ENCODE measurements at places on chromosomes 5 and 9.

GRCh38 chr9:8800196-8800595, 1000.6 kb upstream of the DMAC1 start:
- no peak for DNase-seq

DNA sequence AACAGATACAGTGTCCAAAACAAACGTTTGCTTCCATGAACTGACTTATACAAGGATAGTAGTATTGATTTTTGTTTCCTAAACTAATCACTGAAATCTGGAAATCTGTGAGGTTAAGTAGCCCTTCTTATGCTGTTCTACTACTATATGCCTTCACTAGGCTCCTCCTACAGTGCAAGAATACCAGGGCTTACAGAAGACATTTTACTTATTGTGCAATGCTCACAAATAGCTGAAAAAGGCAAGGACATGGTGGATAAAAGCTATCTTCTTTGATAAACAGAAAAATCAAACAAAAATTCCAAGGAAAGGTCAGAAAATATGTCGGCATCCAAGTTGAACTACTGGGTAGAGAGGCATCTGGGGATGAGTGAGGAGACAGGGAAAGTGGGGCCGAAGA, 61.9 kb downstream of the OXCT1 start:
- no peak for DNase-seq

DNA sequence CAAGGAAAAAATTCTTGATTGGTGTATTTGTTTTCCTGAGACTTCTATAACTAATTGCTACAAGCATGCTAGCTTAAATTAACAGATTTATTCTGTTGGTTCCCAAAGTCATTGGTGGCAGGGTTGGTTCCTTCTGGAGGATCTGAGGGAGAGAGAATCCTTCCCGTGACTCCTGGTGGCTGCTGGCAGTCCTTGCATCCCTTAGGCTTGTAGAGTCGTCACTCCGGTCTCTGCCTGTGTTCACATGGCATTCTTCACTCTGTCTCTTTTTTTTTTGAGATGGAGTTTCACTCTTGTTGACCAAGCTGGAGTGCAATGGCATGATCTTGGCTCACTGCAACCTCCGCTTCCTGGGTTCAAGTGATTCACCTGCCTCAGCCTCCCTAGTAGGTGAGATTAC, 5.3 kb downstream of the CDK9 start:
- DNase-seq, result no peak

- DNase-seq, result no peak
These were observed 198.6 kb upstream of the DAB2 start for GRCh38 chr5:39623291-39623865.

DNA sequence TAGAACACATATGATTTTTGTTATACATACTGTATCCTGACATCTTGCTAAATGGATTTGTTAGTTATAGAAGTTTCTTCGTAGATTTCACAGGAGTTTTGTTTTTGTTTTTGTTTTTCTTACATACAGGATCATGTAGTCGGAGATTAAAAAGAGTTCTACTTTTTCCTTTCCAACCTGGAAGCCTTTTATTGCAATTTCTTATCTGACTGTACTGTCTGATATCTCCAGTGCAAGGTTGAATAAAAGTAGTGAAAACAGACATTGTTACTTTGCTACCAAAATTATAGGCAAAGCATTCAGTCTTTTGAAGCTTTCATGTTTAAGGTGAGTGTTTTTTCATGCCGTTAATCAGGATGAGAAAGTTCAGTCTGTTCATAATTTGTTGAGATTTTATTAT, 117.4 kb upstream of the PRSS3 start:
- no peak for DNase-seq

DNA sequence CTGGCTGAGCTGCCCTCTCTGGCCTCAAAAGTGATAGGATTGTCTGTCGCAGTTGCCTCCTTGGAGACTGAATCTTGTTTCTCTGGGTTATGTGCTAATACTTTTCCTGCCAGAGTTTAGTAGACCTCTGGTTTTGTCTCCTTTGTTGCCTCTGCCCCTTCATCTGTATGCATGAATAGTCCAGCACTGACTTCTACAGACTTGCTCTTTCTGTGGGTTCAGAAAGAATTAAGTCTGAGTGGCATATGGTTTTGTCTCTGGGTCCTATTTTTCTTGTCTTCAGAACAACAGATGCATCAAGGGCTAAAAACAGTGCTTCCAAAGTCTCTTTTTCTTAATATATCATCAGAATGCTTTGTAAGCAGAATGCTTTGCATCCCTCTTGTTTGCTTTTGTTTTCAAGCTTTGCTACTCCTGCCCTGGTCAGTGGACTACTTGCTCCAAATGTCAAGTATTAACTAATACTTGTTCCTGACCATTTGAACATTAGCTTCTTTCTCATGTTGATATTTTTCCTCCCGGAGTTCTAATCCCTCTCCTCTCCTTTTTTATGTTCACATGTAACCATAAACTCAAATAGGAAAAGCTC, 131.7 kb downstream of the UNC13B start:
- DNase-seq, result no peak

DNA sequence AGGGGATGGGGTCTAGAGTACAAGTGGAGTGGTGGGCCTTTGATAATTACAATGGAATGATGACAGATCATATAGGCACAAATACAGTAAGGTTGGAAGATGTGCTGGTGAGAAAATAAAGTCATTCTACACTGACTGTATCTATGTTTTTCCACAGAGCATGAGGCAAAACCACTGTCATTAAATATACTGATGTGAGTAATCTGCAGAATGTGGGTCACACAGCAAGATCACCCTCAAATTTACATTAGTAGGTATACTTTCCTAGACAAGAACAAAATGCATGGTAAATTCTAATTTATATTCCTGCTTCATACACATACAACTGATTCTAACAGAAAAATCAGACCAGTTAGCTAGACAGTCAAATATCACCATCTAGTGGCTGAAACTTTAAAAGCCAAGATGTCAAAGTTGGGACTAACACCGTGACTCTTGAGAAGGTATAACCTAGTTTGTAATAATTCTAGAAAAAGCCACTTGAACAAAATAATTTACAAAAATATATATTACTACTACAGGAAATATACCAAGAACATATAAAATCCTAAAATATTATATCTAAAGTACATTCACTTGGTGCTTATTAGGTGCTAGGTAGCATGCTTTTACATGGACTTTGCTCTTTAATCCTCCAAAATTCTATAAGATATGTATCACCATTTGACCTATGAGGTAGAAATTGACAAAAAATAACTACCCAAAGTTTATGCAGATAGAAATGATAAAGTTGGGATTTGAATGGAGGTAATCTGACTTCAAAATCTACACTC, 19.5 kb downstream of the TTC33 start:
- peak; percentile 23 for DNase-seq

Measured in SK-N-DZ (cell line).